IgD-negative memory B cell (primary cell): ENCODE measurements at places on chromosomes 7 and 10. TPM values are rescaled to one million over a fixed set of nuclear protein-coding genes. Genes with fewer than 3 reads are reported as not detected.

The LEP gene
- not detected for polyA plus RNA-seq

The ZNF22 gene
- polyA plus RNA-seq = 42.9 TPM

The MYL7 gene
- polyA plus RNA-seq = not detected

The PNLIPRP3 gene
- not detected for polyA plus RNA-seq

The HOXA6 gene
- 0.39 TPM for polyA plus RNA-seq

The GATAD1 gene
- polyA plus RNA-seq = 19.0 TPM

The NCF1 gene
- polyA plus RNA-seq = 313 TPM

The PAPOLB gene
- not detected for polyA plus RNA-seq

The SAP25 gene
- polyA plus RNA-seq = 0.73 TPM

The FAM13C gene
- not detected for polyA plus RNA-seq

The CRYGN gene
- polyA plus RNA-seq = not detected

The ANKRD61 gene
- polyA plus RNA-seq = 0.24 TPM

The SPDYE6 gene
- polyA plus RNA-seq = 0.36 TPM

The ZNF853 gene
- polyA plus RNA-seq = 1.5 TPM

The C10orf53 gene
- not detected for polyA plus RNA-seq

The BEND7 gene
- polyA plus RNA-seq = not detected

The PNLIP gene
- not detected for polyA plus RNA-seq

The FAM131B gene
- 0.38 TPM for polyA plus RNA-seq

The OLAH gene
- not detected for polyA plus RNA-seq

The PRSS2 gene
- not detected for polyA plus RNA-seq

The VWA2 gene
- not detected for polyA plus RNA-seq

The LIPM gene
- polyA plus RNA-seq = not detected

The ZNF33B gene
- 6.7 TPM for polyA plus RNA-seq

The BICC1 gene
- not detected for polyA plus RNA-seq

The CCDC172 gene
- not detected for polyA plus RNA-seq

The C7orf33 gene
- polyA plus RNA-seq = not detected

The FGF8 gene
- not detected for polyA plus RNA-seq

The EGR2 gene
- 2.6 TPM for polyA plus RNA-seq

The PMS2 gene
- polyA plus RNA-seq = 14.2 TPM

The SNCG gene
- polyA plus RNA-seq = not detected

The PRSS37 gene
- polyA plus RNA-seq = not detected

The TMEM209 gene
- polyA plus RNA-seq = 39.0 TPM

The HOXA1 gene
- polyA plus RNA-seq = 0.24 TPM

The ECHDC3 gene
- 0.73 TPM for polyA plus RNA-seq

The TCAF1 gene
- polyA plus RNA-seq = 10.2 TPM

The TFPI2 gene
- polyA plus RNA-seq = not detected

The MAGI2 gene
- not detected for polyA plus RNA-seq

The ELOVL3 gene
- polyA plus RNA-seq = not detected

The SLC26A5 gene
- not detected for polyA plus RNA-seq

The SFRP4 gene
- polyA plus RNA-seq = not detected

The GPR22 gene
- not detected for polyA plus RNA-seq

The GPR26 gene
- polyA plus RNA-seq = not detected

The SLC29A4 gene
- not detected for polyA plus RNA-seq

The GIMAP4 gene
- 16.2 TPM for polyA plus RNA-seq

The C7orf57 gene
- not detected for polyA plus RNA-seq

The MTERF1 gene
- polyA plus RNA-seq = 12.4 TPM

The IDI2 gene
- not detected for polyA plus RNA-seq

The VSTM4 gene
- polyA plus RNA-seq = not detected

The TBATA gene
- polyA plus RNA-seq = not detected

The CCL26 gene
- not detected for polyA plus RNA-seq

The NKX2-3 gene
- not detected for polyA plus RNA-seq

The ITPRID1 gene
- polyA plus RNA-seq = not detected

The IFIT3 gene
- polyA plus RNA-seq = 16.9 TPM

The ANKIB1 gene
- 4.4 TPM for polyA plus RNA-seq
